ENCODE measurements at places on chromosomes 2 and 18.

DNA sequence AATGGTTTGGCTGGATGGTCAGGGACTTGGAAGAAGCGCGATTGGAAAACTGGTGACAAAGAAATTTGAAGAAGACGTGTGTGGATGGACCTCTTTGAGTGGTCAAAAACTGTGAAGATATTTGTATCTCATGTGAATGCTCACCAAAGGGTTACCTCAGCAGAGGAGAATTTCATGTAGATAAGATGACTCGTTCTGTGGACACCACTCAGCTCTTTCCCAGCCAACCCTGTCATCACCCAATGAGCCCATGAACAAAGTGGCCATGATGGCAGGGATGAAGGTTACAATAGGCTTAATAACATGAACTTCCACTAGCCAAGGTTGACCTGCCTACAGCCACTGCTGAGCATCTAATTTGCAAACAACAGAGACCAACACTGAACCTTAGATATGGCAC lies 248.3 kb downstream of the KCNE4 start:
- DNase-seq: no peak

- DNase-seq: no peak
These were observed 33.5 kb downstream of the ZNF532 start for GRCh38 chr18:58898010-58898799.

DNA sequence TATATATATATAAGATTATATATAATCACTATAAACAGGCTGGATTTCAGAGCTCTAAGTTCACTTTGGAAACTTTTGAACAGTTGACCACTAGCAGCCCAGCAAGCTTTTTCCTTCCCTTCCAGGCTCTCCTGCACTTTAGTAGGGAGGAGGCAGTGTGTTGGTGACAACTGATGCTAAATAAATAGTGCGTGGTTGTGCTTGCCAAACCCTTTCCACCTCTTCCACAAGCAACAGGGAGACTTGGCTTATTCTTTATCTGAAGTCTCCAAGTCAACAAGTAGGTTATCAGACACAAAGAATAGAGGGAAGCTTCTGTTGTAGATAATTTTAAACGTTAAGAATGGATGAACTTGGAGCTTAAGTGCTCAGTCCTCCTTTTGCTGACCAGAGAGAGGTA lies 408.2 kb upstream of the HNRNPA3 start:
- no peak for DNase-seq

GRCh38 chr2:168119515-168120141 lies 127.8 kb downstream of the STK39 start:
- peak; percentile 15 for DNase-seq

DNA sequence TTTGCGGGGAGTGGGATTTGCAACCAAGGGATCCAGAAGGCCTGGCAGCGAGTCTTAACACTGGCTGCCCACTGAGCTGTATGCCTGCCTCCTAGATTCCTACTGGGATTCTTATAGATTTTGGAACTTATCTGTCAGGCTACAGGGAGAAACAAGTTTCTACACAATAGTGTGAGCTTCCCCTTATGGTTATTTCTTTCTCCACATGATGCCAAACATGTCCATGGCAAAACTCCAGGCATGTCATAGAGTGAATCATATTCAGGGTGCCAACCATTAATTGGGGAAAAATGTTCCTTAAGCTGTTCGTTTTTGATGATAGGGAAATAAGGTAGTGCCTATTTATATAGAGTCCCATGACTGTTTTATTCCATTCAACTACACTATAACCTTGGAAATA lies 1185.2 kb upstream of the CELF4 start:
- no peak for DNase-seq

DNA sequence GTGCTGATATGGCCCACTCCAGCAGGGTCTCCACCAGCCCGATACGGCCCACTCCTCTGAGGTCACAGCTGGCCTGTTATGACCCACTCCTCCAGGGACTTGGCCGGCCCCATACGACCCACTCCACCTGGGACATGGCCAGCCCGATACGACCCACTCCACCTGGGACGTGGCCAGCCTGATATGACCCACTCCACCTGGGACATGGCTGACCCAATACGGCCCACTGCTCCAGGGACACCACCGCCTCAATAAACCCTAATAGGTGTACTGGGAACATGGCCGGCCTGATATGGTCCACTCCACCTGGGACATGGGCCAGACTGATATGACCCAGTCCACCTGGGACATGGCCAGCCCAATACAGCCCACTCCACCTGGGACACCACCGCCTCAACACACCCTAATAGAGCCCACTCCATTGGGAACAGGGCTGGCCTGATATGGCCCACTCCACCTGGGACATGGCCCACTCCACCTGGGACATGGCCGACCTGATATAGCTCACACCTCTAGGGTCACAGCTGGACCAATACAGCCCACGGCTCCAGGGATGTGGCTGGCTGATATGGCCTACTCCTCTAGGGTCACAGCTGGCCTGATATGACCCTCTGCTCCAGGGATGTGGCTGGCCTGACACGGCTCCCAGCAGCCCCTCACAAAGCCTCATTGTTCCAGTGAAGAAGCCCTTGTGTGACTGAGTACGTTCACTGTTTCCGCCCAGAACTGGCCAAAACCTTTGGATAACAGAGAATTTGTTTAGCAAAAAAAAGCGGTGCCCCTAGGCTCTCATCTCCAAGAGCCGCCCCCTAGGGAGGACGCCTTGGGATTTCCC lies 245.6 kb downstream of the HDAC4 start:
- no peak for DNase-seq

GRCh38 chr2:95337829-95338228 lies 40.7 kb downstream of the KCNIP3 start:
- DNase-seq: no peak

DNA sequence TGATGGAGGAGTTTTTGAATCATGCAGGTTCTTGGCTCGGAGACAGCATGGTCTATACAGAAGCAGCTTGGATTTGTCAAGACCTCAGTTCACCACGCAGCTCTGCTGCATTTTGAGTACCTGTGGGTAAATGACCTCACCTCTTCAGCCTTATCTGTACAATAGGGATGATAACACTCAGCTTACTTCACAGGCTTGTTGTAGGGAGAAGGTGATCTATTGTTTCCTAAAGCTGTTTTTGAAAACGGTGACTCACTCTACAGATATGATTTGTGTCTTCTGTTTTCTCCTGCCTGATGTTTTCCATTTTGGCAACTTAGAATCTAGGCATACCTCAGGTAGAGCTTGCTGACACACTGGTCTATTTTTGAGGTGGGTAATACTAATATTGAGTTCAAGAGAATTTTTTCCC lies 80.3 kb downstream of the FMNL2 start:
- no peak for DNase-seq

DNA sequence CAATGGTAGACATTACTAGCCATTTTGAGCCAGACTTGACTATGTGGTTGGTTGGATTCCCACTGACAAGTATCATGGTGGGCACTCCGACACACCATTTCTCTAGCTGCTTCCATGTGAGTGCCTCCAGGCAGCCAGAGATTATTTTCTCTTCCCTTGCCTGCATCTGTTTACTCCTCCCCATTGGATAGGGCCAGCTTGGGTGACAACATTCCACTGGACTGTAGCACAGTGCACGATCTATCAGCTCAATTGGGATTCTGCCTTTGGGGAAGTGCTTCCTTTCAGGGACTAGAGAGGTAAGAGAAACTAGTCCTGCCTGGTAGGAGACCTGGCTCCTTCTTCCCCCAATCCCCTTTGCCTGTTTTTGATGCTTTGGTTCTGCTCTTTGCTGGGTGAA lies 49.0 kb upstream of the MAP4K3 start:
- DNase-seq: no peak

DNA sequence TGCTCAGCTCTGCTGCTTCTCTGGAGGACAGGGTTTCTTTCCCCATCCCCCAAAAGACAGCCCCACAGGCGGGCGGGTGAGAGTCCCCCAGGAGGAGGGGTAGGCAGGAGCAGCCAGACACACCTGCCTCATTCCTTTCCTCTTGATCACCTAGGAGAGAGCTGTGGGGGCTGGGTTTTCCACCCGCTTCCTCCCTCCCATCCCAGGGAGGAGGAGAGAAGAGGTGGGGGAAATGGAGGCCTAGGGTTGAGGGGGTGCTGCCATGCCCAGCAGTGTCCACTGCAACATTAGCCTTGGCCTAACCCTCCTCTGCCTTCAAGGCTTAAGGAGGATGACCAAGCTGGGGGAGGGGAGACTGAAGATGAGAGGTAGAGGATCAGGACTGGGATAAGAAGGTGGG lies 14.7 kb downstream of the WNT10A start:
- DNase-seq: no peak

DNA sequence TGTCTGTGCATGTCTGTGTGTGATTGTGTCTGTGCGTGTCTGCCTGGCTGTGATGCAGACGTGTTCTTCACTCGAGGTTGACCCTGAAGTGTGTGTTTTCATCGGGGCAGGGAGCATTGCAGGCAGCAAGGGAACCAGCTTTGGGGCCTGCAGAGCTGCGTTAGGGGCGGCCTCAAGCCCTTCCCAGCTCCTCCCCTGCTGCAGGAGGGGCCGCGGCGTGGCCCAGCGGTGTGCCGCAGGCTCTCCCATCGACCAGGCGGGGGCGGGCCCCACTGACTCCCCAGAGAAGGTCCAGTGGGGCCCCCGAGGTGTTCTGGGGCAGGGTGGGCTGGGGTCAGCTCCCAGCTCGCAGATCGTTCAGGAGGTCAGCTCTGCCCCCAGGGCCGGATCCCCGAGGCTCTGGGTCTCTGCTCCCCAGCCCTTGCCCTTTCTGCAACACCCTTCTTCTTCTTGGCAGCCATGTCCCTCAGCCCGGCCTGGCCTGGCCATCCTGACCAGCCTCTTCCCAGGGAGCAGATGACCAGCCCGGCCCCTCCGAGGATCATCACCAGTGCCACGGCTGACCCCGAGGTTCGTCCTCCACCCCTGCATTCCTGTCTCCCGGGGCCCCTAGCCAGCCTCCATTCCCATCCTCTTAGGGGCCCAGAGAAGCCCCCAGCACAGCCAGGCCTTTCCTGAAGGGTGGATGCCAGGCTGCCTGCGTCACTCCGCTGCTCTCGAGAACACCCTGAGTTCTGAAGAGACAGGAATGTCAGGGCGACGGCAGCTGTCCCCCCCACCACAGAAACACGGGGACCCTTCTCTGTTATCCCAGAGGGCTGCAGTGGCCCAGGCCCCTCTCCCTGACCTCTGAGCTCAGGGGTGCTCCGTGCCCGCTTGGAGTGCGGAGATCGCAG lies 11.1 kb upstream of the KLHL30 start:
- no peak for DNase-seq

- no peak for DNase-seq
These were observed 217.4 kb upstream of the GCFC2 start for GRCh38 chr2:75928093-75928492.

GRCh38 chr18:75209951-75210258 lies 692 bp upstream of the TSHZ1 start:
- DNase-seq: no peak

Measured in GM04504 (cell line).